ENCODE measurements at places on chromosomes 6 and 20.

- DNase-seq, result peak; percentile 81
Measured at GRCh38 chr6:26157251-26158075, 70.2 kb downstream of the HFE start.

- no peak for DNase-seq
Measured at GRCh38 chr6:105985098-105985815, 100.9 kb upstream of the PRDM1 start.

- DNase-seq, result no peak
Measured at GRCh38 chr6:168383062-168383854, 57.7 kb upstream of the SMOC2 start.

- no peak for DNase-seq
Measured at GRCh38 chr20:13147971-13148370, 73.1 kb upstream of the ISM1 start.

DNA sequence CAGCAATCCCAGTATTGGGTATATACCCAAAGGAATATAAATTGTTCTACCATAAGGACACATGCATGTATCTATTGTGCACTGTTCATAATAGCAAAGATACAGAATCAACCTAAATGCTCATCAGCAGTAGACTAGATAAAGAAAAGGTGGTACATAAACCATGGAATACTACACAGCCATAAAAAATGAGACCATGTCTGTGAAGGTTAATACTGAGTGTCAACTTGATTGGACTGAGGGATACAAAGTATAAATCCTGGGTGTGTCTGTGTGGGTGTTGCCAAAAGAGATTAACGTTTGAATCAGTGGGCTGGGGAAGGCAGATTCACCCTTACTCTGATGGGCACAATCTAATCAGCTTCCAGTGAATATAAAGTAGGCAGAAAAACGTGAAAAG lies 86.9 kb downstream of the MAN1A1 start:
- no peak for DNase-seq

DNA sequence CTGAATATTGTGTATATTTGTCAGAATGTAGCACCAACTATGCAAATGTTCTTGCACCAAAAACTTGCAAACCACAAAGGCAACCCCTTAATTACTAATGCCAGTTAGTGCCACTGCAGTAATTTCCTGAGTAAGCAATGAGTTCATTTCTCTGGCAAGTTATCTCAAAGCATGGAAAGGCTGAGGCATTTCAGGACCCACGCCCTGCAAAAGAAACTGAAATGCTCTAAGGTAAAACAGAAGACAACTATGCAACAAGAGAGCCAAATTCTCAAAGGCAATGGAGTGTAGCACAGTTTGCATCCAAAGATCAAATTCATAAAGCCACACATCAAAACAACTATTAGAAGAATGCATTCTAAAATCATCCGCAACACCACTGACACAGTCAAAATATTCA lies 994.4 kb downstream of the EYS start:
- DNase-seq, result no peak

GRCh38 chr6:154951345-154952200 lies 43.5 kb upstream of the TIAM2 start:
- no peak for DNase-seq

DNA sequence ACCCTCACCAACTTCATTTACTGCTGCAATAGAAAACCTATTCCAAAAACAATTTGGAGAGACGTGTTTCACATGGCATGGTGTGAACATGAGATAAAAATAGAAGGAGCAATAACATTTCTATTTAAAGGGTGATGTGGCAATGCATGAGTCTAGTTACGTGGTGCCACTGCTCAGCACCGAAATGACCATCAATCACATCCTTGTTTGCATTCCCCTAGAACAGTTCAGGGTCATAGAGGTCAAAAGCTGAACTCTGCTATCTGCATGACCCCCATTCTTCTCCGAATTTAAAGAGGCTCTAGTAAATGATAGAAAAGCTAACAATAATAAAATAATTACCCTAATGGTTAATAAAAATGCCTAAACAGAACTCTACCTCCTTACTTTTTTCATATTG lies 29.5 kb downstream of the ROS1 start:
- DNase-seq, result no peak

GRCh38 chr6:46794068-46794467 lies 879 bp downstream of the MEP1A start:
- DNase-seq, result no peak

DNA sequence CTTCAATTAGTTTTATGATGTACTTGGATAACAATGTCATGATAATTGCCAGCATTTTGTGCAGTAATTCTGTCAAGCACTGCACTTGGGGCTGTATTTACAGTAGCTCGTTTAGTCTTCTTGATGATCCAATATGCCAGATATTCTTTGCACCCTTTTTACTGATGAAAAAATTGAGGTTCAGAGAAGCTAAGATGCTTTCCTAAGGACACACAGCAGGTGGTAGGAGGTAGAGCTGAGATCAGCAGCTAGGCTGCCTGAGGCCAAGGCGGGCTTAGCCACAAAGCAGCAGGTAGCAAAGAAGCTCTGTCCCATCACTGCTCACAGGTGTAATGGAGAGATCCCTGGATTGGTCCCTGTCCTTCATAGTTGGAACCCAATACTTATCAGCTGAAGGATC lies 33.3 kb downstream of the SUMO4 start:
- no peak for DNase-seq

- DNase-seq, result no peak
Measured at GRCh38 chr20:47049771-47050170, 155.1 kb downstream of the EYA2 start.

- DNase-seq, result no peak
Measured at GRCh38 chr6:44779130-44779826, 391.8 kb downstream of the CDC5L start.

DNA sequence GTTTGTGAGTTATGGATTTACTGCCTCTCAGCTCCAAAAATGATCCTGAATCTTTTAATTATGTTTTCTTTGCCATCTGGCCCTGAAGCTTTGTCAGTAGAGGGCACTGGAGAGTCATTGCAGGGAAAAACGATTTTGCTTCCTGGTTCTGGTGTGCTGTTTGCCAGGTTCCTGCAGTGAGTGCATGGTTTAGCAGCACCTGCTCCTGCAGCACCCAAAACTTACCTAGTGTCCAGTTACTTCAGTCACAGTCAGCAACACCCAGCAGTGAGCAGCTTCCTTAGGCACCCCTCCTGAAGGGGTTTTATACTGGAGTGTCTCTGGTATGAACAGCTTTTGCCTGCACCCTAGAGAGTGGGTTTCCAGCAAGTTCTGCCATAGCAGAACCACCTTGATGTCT lies 6.0 kb upstream of the TRIM26 start:
- no peak for DNase-seq

GRCh38 chr6:37972994-37973757 lies 153.6 kb downstream of the ZFAND3 start:
- no peak for DNase-seq

- no peak for DNase-seq
Measured at GRCh38 chr6:75287424-75287823, 2.8 kb upstream of the TMEM30A start.

- no peak for DNase-seq
Measured at GRCh38 chr20:40953856-40954255, 74.8 kb upstream of the TOP1 start.

DNA sequence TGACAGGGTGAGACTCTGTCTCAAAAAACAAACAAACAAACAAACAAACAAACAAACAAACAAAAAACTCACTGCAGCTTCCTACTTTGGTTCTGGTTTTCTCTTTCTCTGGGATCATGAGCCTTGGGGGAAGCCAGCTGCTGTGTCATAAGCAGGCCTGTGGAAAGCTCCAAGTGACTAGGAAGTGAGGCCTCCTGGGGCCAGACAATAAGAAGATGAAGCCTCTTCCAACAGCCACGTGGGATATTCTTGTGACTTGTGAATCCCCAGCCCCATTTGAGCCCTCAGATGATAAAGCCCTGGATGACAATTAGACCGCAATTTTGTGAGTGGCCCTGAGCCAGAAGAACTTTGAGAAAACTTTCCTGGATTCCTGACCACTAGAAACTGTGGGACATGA lies 11.4 kb downstream of the HLA-A start:
- no peak for DNase-seq

All from coronary artery (tissue), 2 donors.